Activated T-cell treated with anti-CD3 and anti-CD28 coated beads for 48 hours (primary cell): ENCODE measurements at places on chromosomes 13 and 19.

- no peak for DNase-seq
These were observed 8.1 kb downstream of the TMEM147 start for GRCh38 chr19:35553385-35554000.

DNA sequence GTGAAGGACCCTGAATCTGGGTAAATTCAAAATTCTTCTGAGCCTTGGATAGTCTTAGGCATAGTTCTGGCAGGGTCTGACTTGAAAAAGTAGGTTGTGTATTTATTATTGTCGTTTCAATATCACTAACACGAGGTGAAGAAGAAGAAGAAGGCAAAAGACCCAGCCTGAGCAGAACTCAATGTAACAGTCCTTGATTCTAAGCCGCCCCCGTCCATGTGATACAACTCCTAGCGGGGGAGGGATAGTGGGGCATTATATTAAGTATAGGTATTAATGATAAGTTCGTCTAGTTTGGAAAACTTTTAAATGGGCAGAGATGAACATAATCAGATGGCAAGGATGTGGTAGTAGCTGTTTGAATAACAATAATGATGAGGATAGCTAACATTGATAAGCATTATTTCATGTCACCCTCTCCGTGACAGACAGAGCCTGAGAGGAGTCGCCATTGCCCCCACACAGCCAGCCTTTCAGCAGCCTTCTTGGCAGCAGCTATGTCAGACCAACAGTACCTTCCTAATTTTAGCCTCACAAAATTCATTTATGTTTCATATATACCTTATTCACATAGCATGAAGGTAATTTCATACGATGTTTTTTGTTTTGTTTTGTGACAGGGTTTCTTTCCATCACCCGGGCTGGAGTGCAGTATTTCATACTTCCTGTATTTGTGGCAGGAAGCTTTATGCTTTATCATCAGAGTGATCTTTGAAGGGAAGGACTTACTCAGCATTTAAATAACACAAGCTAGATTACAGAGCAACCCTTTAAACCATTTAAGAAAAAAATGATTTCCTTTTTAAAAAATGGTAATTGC lies 64.4 kb upstream of the NPAS1 start:
- no peak for DNase-seq

DNA sequence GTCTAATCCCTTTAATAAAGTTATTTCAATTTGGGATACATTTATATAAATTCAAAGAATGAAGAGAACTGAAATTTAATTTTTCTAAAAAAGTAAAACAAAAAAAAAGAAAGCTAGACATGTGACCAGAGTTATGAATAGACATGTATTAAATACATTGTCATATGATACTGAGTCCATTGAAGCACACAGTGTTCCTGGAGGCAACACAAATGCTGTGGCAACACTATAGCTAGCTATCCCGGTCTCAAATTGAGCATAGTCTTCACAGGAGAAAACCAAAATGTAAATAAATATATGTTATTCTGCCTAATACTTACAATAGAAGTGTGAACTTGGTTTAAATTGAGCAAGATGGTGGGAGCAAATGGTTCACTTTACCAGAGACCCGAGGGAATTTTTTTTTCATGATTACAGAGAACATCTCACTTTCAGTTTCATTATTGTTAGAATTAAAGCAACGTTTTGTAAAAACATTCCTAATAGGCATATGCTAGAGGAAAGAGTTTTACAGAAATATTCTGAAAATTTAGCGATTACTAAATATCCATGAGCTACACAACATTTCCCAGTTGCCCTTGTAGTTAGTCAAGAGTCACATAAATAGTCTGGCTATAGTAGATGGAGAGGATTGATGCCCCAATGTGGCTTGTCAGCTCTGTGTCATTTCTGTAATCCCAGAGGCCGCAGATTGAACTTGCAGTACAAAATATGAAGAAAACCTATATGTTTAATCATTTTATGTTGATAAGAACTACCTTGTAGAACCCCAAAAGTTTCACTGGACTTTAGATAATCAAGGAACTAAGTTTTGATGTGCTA lies 775.7 kb upstream of the SPRY2 start:
- DNase-seq, result no peak

DNA sequence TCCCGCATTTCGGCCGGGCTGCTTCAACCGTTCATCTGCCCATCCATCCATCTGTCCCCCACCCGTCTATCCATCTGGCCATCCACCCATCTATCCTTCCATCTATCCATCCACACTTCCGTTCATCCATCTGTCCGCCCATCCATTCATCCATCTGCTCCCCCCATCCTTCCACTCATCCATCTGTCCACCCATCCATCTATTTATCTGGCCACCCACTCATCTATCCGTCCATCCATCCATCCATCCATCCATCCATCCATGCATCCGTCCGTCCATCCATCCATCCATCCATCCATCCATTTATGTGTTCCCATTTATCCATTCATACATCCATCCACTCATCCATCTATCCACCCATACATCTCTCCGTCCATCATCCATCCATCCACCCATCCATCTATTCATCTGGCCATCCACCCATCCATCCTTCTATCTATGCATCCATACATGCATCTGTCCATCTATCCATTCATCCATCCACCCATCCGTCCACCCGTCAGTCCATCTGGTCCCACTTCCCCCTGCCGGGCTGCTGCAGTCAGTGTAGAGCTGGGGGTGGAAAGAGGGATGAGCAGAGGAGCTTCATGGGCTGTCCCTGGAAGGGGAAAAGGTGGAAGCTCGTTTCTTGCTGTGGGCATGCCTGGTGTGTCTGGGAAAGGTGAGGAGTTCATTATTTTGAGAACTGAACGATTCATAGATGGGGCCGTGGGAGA lies 722 bp downstream of the HSD11B1L start:
- DNase-seq, result no peak

DNA sequence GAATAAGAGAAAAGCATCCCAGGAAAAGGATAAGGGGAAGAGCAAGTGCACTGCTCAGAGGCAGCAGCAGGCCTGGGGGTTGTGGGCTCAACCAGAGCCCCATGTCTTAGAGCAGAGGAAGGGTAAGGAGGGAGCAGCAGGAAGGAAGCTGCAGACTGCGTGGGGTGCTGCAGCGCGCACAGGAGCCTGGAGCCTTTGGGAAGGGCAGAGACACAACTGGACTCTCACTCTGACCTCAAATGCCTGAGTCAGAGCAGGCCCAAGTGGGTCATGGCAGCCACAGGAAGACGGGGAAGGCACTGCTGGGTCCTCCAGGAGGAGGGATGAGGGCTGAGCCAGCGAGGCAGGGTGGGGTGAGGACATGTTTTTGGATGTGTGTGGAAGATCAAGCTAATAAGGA lies 31.6 kb downstream of the SIGLEC7 start:
- no peak for DNase-seq

DNA sequence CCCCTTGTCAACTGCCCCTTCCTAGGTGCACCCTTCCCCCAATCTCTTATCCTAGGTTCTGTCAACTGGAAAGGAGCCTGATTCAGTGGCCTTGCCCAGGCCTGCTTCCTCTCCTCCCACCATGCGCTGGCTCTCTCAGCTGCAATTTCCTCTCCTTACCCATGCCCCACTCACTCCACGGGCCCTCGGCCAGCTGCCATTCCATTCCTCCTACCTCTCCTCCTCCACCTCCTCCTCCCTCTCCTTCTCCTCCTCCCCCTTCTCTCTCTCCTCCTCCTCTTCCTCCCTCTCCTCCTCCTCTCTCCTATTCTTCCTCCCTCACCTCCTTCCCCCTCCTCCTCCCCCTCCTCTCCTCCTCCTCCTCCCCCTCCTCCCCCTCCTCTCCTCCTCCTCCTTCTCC lies 9.6 kb upstream of the TIMM44 start:
- no peak for DNase-seq

- no peak for DNase-seq
These were observed 5.3 kb downstream of the RASIP1 start for GRCh38 chr19:48735031-48735615.

DNA sequence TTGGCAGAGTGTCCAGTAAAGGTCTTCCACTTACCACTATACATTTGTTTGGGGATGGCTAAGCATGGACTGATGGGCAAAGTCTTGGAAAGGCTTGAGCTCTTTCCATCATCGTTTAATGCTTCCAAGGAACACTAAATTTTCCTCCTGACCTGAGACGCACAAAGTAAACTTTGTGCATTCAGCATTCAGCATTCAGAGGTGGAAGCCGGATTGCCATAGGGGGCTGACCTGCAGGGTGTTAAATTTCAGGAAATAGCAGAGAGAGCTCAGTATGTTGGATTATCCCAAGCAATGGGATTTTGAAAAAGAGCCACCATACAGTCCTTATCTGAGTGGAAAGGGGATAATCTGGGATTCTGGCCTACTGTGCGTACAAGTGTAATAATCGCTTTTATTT lies 14.0 kb downstream of the ZNF552 start:
- DNase-seq, result no peak

GRCh38 chr19:40607311-40608239 lies 6.4 kb downstream of the LTBP4 start:
- DNase-seq, result no peak

GRCh38 chr19:28454083-28454482 lies 758.9 kb downstream of the UQCRFS1 start:
- no peak for DNase-seq

DNA sequence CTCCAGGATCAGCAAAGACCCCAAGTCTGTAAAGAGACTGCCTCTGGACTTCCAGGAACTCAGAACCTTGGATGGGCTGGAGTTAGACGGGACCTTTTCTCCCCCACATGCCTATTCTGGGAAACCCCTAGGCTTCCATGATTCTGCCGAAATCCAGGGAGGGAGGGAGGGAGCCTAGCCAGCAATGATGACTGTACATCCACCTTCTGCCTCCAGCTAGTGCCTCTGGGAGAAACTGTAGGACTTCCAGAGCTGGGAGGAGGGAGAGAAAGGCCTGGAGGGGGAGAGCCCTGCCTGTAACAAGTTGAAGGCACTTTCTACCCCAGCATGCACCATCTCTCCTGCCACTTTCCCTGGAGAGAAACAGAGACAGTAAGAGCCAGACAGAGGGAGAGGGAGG lies 6.0 kb upstream of the HAS1 start:
- no peak for DNase-seq

- no peak for DNase-seq
These were observed 151.3 kb downstream of the LMO7 start for GRCh38 chr13:75787249-75787928.

- no peak for DNase-seq
These were observed 3.6 kb downstream of the POP4 start for GRCh38 chr19:29609636-29610035.

DNA sequence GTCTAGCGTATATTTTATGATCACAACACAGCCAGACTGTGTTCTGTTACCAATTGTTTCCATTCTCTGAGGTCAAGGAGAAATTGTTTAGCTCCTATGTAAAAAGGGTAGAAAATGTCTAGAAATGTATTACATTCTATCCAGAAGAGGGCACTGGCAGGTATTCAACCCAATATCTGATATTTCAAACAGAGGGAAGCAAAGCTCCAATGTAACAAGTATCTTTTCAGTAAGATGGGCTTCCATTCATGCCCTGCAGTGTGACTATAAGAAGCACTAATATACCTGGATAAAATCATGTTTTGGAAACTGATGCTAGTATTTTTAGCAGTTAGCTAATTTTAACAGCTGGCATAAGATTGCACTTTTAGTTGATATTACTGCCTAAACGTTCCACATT lies 312.7 kb downstream of the FGF14 start:
- no peak for DNase-seq

DNA sequence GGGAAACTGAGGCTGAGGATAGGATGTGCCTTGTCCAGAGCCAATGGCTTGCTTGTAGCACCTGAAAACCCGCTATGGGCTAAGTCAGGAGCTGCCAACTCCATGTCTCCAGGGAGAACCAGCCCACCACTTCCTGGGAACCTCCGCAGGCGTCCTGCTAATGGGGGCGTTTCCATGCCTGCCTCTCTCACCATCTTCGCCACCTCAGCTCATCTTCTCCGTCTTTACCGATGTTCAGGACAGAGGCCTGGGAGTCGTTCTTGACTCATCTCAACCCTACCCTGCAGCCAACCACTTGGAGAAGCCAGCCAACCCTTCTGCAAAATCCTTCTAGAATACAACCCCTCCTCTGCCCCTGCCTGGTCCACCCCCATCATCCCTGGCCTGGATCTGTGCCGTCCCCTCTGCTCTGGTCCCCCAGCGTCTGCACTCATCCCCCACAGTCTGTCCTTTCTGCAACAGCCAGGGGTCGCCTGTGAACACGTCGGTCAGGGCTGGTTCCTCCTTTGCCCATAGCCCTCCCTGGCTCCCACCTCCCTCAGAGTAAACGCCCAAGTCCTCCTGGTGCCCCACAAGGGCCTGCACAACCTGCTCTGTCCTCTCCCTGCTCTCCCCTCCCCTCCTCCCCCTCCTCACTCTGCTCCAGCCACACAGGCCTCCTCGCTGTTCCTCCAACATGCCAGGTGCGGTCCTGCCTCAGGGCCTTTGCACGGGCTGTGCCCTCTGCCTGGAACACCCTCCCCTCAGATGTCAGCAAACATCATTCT lies 31.0 kb downstream of the PTPRS start:
- DNase-seq, result no peak

DNA sequence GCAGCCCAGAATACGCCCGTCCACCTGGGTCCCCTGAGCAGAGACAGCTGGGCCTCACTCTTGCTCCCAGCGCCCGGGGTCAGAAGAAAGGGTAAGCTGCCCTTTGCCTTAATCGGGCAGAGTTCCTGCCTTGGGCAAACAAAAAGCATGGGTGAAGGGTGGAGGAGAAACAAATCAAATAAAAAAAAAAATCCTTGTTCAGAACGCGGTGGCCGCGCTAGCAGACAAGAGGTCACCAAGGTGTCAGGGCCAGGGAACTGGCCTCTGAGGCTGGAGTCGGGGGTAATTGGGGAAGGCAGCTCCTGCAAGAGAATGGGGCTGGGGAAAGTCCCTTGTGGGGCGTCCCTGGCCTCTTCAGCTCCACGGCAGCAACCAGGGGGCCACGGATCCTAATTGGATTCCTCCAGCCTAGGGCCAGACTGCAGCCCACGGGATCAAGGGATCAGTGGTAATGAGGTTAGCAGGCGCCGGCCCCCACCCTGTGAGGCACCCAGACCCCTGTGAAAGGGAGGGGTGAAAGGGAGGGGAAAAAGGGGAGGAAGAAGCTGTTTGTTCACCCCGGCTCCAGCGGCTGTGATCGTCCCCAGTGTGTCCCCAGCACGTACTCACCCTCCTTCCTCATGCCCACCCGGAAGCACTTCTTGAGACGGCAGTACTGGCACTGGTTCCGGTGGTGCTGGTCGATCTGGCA lies 5.5 kb downstream of the NR2F6 start:
- no peak for DNase-seq

DNA sequence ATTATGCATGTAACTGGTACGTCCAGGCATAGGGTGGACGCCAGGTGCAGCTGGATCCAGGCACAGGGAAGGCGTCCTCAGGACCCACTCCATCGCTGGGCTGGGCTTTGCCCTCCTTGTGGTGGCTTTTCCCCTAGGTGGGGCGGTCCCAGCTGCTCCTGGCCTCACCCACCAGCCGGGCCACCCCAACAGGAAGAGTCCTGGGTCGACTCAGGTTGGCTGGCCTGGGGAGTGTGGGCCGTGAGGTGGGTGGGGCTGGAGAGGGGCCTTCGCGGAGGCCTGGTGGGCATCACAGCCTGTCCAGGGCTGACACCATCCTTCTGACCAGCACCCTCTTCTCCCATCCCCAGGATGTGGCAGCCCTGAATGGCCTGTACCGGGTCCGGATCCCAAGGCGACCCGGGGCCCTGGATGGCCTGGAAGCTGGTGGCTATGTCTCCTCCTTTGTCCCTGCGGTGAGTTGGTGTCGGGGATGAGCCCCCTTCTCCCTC lies 3.2 kb upstream of the GARIN5A start:
- no peak for DNase-seq

GRCh38 chr19:44847144-44848035 lies 1.3 kb downstream of the NECTIN2 start:
- no peak for DNase-seq

- DNase-seq, result no peak
These were observed 174.1 kb downstream of the ZNF536 start for GRCh38 chr19:30546332-30546731.
